ENCODE measurements at places on chromosomes 1 and 21. TPM values are rescaled to one million over a fixed set of nuclear protein-coding genes. Genes with fewer than 3 reads are reported as not detected.

DNA sequence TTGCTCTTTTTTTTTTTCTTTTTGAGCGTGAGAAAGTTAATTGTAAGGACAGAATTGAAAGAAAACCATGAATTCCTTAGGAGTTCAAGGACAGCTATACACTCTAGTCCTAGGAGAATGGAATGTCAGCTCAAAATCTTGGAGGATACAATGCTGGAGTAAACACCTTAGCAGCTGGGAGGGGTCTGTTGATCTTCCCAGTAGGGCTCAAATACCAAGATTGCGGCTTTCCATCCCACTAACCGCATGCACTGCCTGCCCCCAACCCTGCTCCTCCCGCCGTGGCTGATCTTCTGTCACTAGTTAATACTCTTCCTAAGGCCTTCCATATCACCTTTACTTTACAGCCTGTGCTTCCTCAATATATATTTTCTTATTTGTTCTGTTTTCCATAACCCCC lies 2.6 kb upstream of the PDC start:
- DNase-seq = no peak
- no peaks in the 10 kb centered on the region for H3K27me3 ChIP-seq
- no peak overlapping the region for H3K27ac ChIP-seq
- no peak overlapping the region for H3K4me3 ChIP-seq
- no peaks in the 10 kb centered on the region for H3K36me3 ChIP-seq
- H3K4me1 ChIP-seq = peaks cover 7% of the 10 kb centered on the region

DNA sequence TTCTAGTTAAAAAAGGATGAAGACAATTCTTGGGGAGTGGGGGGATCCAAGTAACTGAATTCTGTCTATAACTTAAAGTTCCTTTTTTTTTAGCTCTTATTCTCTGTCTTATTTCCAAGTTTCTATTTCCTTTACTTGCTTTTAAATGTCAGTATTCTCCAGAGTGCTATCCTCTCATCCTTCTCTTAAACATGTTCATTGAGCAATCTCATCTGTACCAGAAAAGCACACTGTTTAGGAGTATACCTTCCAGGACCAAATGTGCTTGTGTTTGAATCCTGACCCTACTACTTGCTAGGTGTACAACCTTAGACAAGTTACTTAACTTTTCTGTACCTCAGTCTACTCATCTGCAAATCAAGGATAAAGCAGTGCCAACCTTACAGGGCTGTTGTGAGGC lies 50.1 kb downstream of the AKT3 start:
- peaks cover 22% of the 10 kb centered on the region for H3K36me3 ChIP-seq
- no peak for DNase-seq
- H3K4me1 ChIP-seq = peaks cover 57% of the 10 kb centered on the region
- peak overlapping the region; percentile 84 for H3K27ac ChIP-seq

GRCh38 chr1:169931795-169932231 lies 38.1 kb upstream of the SCYL3 start:
- peaks cover 33% of the 10 kb centered on the region for H3K4me1 ChIP-seq
- no peaks in the 10 kb centered on the region for H3K27me3 ChIP-seq
- no peaks in the 10 kb centered on the region for H3K36me3 ChIP-seq

- H3K27me3 ChIP-seq = peaks cover 3% of the 10 kb centered on the region
- no peaks in the 10 kb centered on the region for H3K4me1 ChIP-seq
- no peak overlapping the region for H3K4me3 ChIP-seq
These were observed 10.0 kb downstream of the ITLN1 start for GRCh38 chr1:160874935-160875334.

DNA sequence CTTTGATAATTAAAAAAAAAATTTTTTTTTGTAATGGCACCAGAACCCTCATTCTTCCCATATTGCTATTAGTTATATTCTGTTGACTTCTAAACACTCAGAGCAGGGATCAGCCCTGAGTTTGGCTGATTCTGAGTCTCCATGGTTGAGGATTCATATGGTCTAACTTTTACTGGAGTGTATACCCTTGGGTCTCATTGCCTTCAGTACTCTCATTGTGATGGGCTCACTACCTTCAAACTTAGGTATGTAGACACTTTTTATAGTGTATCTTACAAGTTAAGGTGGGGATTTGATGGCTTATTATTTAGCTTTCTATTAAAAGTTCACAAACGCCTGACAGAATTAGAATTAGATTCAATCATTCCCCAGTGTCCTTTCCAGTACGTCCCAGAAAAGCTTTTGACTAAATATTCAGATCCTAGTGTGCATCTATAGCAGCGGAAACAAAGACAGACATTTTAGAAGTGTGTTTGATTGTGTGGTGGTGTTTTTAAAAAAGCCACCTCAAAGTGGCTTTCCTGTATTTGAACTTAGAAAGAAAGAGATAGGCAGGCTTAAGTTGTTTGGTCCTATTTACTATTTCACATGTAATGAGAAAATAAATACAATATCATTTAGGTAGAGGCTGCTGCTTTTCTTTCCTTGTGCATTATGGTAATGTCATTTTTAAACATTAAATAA lies 1.4 kb downstream of the MACF1 start:
- peaks cover 26% of the 10 kb centered on the region for H3K36me3 ChIP-seq
- peaks cover 71% of the 10 kb centered on the region for H3K4me1 ChIP-seq
- peak overlapping the region; percentile 95 for H3K27ac ChIP-seq
- H3K27me3 ChIP-seq = peaks cover 1% of the 10 kb centered on the region
- peak overlapping the region; percentile 93 for H3K4me3 ChIP-seq

Gene KLF17
- not detected for total RNA-seq

GRCh38 chr1:210373628-210373877 lies 44.9 kb downstream of the HHAT start:
- peaks cover 75% of the 10 kb centered on the region for H3K4me1 ChIP-seq
- H3K4me3 ChIP-seq = peak overlapping the region; percentile 9
- H3K27ac ChIP-seq = peak overlapping the region; percentile 99
- no peaks in the 10 kb centered on the region for H3K36me3 ChIP-seq

DNA sequence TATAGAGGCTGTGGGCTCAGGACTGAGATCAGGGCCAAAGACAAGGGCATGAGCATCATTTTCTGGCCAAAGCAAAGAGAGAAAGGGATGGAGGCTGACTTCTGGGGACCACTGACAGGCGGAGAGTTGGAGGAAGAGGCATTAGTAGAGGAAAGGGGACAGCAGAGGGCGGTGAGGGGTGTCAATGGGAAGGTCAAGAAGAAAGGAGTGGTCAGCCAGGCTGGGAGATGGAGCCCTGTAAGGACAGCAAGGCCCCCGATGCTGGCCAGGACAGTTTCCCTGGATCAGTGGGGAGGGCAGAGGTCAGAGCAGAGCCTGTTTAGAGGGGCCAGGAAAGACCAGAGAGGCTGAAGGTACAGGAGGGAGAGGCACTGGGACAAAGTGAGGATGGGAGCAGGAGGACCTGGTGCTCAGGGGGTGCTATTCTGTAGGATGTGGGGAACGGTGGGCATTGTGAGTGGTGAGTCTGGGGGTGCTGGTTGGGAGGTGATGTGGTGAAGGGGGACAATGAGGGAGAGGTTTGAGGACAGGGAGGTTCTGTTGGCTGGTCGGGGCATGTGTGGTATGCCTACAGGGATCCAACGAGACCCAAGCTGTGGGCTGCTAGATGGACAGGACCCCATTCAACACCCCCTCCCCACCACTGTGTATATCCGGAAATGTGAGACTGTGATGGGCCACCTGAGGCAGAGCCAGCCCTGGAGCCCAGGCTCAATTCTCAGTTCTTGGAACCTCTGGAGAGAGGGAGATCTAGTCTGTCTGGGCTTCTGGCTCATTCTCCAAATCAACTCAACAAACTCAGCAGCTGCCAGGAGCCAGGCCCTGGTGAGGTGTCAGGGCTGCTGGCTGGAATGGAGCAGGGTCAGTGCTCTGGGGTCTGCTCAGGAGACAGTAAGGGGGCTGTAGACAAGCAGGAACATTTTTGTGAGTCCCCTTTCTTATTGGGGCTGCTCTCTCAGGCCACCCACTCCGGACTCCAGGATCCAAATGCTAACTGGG lies 1.4 kb upstream of the FAM151A start:
- no peaks in the 10 kb centered on the region for H3K36me3 ChIP-seq
- no peaks in the 10 kb centered on the region for H3K4me1 ChIP-seq
- H3K27ac ChIP-seq = no peak overlapping the region

DNA sequence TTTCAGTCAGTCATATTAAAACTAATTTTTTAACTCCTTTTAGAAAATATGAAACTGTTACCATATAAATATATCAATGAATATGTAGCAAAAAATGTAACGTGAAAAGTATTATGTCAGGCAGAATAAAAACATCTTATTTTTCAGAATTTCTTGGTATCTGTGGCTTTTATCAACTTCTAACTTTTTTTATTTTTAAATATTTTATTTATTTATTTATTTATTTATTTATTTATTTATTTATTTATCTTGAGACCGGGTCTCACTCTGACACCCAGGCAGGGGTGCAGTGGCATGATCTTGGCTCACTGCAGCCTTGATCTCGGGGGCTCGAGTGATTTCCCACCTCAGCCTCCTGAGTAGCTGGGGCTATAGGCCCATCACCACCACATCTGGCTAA lies 87.6 kb downstream of the C21orf91 start:
- no peak overlapping the region for H3K4me3 ChIP-seq
- DNase-seq = no peak
- H3K36me3 ChIP-seq = no peaks in the 10 kb centered on the region
- H3K4me1 ChIP-seq = peaks cover 5% of the 10 kb centered on the region
- peaks cover 8% of the 10 kb centered on the region for H3K27me3 ChIP-seq

GRCh38 chr1:34987018-34987417 lies 1.9 kb upstream of the TMEM35B start:
- H3K27me3 ChIP-seq = no peaks in the 10 kb centered on the region
- peak overlapping the region; percentile 60 for H3K4me3 ChIP-seq
- H3K36me3 ChIP-seq = peaks cover 5% of the 10 kb centered on the region
- H3K4me1 ChIP-seq = peaks cover 47% of the 10 kb centered on the region
- peak overlapping the region; percentile 40 for H3K27ac ChIP-seq
- DNase-seq = peak; percentile 53

- peak overlapping the region; percentile 41 for H3K4me3 ChIP-seq
- peak overlapping the region; percentile 59 for H3K27ac ChIP-seq
- DNase-seq = peak; percentile 59
- H3K4me1 ChIP-seq = peaks cover 62% of the 10 kb centered on the region
- H3K27me3 ChIP-seq = no peaks in the 10 kb centered on the region
- no peaks in the 10 kb centered on the region for H3K36me3 ChIP-seq
These were observed 16.5 kb downstream of the SMAP2 start for GRCh38 chr1:40389871-40390560.

DNA sequence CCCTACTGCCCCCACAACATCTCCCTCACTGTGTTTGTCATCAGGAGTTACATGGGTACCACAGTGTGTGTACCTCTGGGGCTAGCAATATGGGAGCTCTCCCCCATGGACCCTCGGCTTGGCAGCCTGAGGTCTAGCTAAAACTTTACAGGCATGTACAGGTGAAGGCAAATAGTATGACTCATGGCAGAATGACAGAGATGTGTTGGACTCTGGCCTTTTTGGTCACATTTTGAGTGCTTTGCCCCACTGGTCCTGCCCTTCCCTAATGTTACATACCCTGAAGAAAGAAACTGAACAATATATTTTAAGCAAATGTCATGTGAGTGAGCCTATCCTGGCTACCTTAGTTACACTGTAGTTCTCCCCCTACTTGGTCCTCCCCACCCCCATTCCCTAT lies 124.0 kb downstream of the NGF start:
- H3K27me3 ChIP-seq = no peaks in the 10 kb centered on the region
- peaks cover 34% of the 10 kb centered on the region for H3K36me3 ChIP-seq
- DNase-seq = no peak
- H3K4me1 ChIP-seq = peaks cover 79% of the 10 kb centered on the region
- no peak overlapping the region for H3K4me3 ChIP-seq
- H3K27ac ChIP-seq = no peak overlapping the region

DNA sequence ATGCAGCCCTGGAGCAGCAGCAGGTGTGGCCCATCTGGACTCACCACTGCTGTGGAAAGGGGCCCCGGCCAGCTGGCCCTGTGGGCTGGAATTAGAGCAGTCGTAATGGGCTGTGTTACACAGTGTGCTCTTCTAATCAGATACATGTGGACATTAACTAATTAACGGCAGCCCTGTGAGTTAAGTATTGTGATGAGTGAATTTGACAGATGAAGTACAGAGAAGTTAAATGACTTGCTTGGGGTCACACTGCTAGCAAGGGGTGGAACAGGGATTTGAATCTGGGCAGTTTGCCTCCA lies 58.6 kb downstream of the MDM4 start:
- no peak overlapping the region for H3K27ac ChIP-seq
- peaks cover 14% of the 10 kb centered on the region for H3K36me3 ChIP-seq
- peaks cover 24% of the 10 kb centered on the region for H3K4me1 ChIP-seq
- no peak for DNase-seq
- peaks cover 11% of the 10 kb centered on the region for H3K27me3 ChIP-seq

Gene CTSE
- total RNA-seq = not detected

DNA sequence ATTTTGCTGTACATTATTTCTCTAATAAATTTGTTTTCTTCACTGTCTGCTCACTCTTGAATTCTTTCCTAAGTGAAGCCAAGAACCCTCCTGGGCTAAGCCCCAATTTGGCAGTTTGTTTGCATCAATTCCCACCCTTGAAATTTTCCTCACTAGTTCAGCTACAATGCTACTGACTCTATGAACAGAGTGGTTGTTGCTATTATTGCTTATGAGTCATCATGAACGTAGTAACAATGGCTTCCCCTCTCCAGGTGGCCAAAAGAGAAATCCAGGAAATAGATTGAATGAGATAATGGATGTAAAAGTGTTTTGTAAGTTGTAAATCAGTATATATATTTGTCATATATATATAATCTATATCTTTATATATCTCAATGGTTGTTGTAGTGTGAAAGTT lies 193.0 kb downstream of the URB2 start:
- H3K4me1 ChIP-seq = no peaks in the 10 kb centered on the region
- H3K27me3 ChIP-seq = peaks cover 4% of the 10 kb centered on the region
- H3K27ac ChIP-seq = no peak overlapping the region
- no peak overlapping the region for H3K4me3 ChIP-seq

DNA sequence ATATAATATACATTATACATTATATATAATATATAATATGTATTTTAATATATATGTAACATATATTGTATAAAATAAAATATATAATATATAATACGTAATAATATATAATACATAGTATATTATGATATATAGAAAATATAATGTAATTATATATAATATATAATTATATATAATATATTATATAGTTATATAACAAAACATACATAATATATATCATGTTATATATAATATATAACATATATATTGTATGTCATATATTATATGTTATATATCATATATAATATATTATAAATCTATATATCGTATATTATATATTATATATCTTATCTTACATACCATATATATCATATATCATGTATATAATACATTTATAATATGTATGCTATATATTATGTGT lies 248.2 kb upstream of the TPTE start:
- H3K27ac ChIP-seq = no peak overlapping the region
- H3K36me3 ChIP-seq = peaks cover 9% of the 10 kb centered on the region
- no peaks in the 10 kb centered on the region for H3K4me1 ChIP-seq
- no peaks in the 10 kb centered on the region for H3K27me3 ChIP-seq
- no peak overlapping the region for H3K4me3 ChIP-seq

GRCh38 chr1:107449326-107449725 lies 308.5 kb downstream of the NTNG1 start:
- no peaks in the 10 kb centered on the region for H3K4me1 ChIP-seq
- no peaks in the 10 kb centered on the region for H3K27me3 ChIP-seq
- H3K27ac ChIP-seq = no peak overlapping the region
- no peak overlapping the region for H3K4me3 ChIP-seq
- no peaks in the 10 kb centered on the region for H3K36me3 ChIP-seq

GRCh38 chr1:93851327-93851712 lies 27.7 kb downstream of the DNTTIP2 start:
- peaks cover 4% of the 10 kb centered on the region for H3K36me3 ChIP-seq
- no peak for DNase-seq
- H3K4me3 ChIP-seq = no peak overlapping the region
- peaks cover 18% of the 10 kb centered on the region for H3K27me3 ChIP-seq
- H3K27ac ChIP-seq = no peak overlapping the region
- H3K4me1 ChIP-seq = peaks cover 9% of the 10 kb centered on the region

Gene DMBX1
- total RNA-seq = not detected

Gene VASH2
- total RNA-seq = not detected
